Small intestine (tissue), 16 donors: ENCODE measurements at places on chromosomes 1 and 21. TPM values are rescaled to one million over a fixed set of nuclear protein-coding genes. Genes with fewer than 3 reads are reported as not detected.

DNA sequence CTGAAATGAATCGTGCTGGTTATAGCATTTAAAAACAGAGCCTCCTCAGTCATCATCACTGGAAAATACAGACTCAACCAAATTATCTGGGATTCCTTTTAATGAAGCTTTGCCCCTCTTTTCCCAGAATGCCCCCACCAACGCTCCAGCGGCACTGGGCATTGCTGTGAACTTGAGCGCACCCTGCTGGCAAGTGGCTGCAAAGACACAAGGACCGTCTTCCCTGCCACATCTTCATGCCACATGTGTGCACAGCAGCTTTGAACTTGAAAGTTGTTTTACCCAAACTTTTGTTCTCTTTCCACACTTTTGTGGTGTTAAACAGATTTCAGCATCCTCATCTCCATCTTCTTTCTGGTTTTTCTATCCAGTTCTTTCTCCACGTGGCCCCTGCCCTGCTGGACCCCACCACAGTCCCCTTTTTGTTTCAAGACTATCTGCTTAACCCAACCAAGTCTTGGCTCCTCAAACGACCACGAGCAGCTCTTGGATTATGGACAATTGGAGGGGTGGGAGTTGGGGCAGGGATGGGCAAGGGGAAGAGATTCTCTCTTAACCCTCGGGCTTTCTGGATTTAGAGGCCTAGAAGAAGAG, 12.8 kb upstream of the LMX1A start:
- DNase-seq: peak; percentile 53

DNA sequence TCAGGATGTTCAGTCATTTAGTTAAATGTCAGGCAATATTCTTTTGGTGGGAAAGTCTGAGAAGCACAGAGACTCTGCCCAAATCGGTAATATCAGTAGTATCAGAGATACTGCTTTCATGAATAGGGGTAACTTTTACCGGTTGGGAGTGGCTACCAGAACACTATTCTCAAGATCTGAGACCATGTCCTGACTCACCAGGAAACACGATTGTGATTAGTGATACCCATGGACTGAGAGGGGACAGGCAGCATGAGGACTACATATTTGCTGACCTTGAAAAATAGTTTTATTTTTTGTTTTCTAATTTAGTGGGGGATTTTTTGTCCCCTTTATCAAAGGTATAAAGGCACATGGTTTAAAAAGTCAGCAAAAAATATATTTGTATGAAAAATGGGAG, 76.0 kb upstream of the NEK2 start:
- no peak for DNase-seq

GRCh38 chr1:15328351-15329103, 81.2 kb upstream of the EFHD2 start:
- DNase-seq: no peak

- DNase-seq: no peak
These were observed 31.2 kb downstream of the MTARC1 start for GRCh38 chr1:220817907-220818306.

Gene KANK4
- polyA plus RNA-seq: 0.43 TPM

Gene PPM1J
- polyA plus RNA-seq: 1.00 TPM
